HuH-7 (cell line): ENCODE measurements at places on chromosomes 11 and 22.

DNA sequence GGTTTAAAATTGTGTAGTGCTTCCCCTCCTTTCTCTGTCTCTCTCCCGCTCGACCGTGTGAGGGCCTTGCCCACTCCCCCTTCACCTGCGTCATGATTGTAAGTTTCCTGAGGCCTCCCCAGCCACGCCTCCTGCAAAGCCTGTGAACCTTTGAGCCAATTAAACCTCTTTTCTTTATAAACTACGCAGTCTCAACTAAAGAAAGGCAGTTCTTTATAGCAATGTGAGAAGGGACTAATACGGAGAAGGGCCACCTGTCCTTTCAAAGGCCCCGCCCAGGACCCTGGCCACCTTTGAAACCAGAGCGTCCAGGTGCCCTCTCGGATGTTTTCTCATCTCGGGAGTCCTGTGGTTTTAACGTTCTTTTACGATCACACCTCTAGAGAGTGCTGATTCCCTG is 741.5 kb downstream of the BRD1 start:
- DNase-seq: no peak

DNA sequence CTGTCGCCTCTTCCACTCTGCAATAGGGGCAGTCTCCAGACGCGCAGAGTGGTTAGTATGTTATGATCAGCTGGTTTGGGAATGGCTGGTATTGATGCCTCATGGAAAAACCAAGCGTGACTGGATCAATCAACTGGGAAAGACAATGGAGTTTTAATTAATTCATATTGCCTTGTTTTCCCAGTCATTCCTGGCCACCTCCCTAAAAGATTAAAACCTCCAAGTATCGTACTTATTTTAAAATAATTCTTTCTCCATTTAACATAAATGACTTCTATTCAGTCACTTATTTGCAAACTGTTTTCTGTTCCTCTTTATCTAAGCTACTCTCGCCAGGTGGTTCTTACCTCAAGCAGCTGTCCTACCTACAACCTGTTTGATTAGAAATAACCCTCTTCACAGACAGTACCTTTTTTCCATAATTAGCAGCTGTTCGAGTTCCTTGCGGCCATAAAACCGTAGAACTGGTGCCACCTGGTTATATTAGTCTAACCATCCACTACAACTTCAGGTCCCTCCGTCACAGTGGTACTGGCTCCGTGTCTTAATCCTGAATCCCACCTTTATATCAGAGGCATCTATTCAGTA is 898 bp downstream of the ZNF215 start:
- no peak for DNase-seq

DNA sequence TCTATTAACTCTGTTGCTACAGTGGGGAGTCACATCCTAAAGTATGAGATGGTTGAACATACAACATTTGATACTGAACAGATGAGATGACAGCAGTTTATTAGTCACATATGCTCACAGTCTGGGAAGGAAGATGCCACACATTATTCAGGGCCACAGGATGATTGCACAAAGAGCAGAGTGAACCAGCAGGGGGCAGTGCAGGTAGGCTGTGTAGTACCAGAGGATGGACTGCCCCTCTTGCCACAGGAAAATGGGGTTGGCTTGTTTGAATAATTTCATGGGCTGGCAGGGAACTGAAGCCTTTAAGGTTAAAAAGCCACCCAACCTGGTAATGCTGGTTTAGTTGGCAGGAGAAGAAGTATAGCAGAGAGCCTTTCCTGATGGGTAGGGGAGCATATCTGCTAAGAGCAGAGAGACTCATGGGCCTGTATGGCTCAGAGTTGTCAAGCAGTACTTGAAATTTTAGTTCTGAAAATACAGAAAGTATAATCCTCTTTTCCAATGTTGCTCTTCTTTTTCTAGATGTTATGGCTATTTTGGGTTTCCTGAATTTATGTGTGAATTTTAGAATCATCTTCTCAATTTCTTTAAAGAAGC is 180.4 kb upstream of the B3GAT1 start:
- DNase-seq: no peak

DNA sequence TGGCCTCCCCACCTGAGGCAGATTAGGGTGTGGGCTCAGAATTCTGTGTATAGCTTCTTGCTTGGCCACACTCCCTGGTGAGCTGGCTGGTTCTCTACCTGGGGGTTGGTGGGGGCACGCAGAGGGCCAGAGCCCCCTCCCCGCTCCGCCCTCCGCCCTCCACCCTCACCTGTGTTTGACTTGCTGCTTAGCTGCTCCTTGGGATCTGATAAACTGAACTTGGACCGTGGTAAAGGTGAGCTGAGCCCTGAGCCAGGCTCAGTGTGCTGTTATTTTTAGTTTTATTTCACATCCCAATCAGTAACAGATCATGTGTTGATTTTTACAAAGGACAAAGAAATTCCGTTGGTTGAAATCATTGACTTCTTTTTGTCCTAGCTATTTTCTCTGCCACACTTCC is 2.0 kb downstream of the OVOL1 start:
- no peak for DNase-seq

DNA sequence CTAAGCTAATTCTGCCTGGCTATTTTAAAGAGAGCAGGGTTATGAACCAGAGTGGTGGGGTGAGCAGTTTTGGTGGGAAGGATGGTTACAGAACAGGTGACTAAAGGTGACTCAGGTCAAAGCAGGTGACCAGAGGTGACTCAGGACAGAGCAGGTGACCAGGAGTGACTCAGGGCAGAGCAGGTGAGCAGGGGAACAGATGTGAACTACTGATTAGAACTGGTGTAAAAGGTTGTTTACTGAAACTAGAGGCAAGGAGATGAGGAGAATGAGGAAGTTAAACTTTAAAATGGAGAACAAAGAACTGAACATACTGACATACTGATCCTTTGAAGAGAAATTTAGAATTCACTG is 15.4 kb upstream of the HYLS1 start:
- DNase-seq: no peak

DNA sequence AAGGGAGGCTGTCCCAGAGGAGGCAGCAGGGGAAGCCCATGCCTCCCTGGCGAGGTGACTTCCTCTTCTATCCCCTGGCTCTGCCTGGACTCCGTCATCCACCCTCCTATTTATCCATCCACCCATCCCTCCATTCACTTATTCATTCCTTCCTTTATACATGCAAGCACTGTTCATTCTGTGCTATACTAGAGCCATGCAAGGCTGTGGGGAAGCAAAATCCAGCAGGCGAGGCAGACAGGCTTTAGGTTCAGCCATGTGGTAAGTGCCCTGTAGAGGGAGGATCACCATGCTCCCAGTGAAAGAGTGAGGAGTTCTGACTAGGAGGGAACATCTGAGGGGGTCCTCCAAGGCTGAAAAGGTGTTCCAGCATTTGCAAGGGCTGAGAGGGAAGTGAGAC is 1.2 kb upstream of the NAALADL1 start:
- no peak for DNase-seq

DNA sequence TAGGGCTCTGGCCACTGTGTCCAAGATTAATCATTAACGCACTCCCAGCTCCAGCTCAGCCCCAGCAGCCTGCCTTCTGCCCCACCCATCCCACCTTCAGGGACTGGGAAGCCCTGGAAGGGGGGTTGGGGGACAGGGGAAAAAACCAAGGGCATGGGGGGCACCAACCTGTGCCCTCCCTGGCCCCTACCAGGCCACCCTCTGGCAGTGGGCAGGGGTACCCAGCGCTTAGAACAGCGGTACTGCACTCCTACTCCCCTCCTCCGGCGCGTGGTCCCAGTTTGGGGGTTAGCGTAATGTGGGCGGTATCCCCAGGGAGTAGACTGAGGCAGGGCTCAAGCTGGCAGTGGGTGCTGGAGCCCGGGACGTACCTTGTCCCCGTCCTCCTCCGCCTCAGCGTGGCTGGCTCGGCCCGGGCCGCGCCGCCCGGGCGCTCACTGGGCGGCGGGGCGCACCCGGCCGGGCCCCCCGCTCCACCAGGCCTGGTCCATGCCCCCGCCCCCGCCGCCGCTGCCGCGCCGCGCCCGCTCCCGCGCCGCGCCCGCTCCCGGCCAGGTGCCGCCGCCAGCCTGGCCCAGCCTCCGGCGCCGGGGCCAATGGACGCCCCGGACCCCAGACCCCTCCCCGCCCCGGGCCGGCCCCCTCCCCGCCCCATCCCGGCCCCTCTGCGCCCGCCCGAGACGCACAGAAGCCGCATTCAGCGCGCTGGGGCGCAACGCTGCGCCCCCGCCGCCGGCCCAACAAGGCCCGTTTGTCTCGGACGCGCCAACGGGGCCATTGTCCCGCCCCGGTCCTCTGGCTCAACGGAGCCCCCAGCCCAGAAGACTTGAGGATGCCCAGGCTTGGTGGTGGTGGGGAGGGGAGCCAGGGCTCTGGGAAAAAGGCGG is at the start of gene GAL3ST1:
Gene GAL3ST1, minus strand, starts transcription at position 571 of the 887 bp plus-strand sequence. CDS start 17,273 bp downstream, outside the sequence.
- peak; percentile 95 for DNase-seq

- DNase-seq: no peak
Measured at GRCh38 chr11:16911186-16911585, 103.0 kb downstream of the PLEKHA7 start.

DNA sequence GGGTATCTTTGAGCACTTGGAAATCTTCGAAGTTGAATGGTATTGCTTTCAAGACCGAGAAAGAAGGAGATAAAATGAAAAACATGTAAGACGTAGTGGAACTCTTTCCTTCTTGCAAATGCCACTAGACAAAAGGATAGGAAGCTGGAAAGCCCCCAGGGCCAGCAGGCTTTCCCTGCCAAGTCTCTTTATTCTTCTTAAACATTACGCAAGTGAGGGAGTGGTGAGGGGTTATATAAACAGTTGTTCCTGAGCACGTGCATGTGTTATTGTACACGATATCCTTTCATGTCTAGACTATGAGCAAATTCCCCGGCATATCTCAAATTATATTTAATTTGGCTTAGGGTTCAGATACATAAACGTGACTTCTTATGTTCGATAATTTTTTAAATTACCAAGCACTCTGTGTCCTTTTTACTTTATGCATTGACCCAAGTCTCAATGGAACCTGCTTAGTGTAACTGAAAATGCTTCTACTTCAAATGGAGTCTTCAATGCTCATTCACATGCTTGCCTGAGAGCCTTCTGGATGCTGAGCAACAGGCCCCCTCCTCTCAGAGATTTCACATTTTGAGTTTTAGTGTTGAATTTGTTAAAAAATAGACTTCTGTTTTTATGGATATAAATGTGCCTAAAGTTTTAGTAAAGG is 59.0 kb downstream of the PPP2R1B start:
- DNase-seq: no peak

DNA sequence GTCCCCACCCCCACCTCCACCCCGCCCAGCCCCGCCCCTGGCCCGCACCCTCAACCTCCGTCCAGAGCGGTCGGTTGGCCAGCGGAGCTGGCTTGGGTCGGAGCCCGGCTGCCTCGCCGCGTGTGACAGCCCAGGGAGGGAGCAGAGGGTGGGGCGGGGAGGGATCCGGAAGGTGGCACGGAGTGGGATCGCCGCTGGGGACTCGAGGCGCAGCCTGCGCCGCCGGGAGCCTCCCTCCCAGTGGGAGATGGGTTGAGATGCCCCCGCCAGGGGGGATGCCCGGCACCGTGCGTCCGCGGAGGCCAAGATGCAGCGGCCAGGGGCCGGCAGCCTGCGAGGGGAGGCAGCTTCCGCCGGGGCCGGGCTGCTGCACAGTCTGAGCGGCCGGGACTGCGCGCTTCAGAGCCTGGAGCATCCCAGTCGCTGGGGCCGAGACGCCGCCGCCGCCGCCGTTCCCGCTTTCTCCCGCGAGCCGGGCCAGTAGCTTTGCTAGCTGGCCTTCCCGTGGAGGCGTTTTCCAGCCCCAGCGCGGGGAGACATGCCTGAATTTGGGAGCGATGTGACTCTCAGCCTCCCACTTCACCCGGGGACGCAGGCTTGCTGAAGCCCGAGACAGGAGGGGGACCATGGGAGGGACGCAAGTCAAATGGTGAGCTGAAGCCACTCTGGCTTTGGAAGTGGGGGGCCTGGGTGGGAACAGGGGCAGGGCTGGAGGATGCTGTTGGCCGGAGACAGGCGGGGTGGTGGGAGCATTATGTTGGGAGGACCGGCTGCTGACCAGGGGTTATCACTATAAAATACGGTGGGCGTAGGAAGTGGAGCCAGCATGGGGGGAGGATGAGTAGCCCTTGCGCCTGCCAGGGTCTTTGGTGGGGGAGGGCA is 40.2 kb downstream of the DIXDC1 start:
- DNase-seq: no peak

- DNase-seq: no peak
Measured at GRCh38 chr22:36197065-36197440, 4.6 kb downstream of the APOL4 start.

- DNase-seq: no peak
Measured at GRCh38 chr11:128803011-128803410, 64.1 kb downstream of the KCNJ1 start.

DNA sequence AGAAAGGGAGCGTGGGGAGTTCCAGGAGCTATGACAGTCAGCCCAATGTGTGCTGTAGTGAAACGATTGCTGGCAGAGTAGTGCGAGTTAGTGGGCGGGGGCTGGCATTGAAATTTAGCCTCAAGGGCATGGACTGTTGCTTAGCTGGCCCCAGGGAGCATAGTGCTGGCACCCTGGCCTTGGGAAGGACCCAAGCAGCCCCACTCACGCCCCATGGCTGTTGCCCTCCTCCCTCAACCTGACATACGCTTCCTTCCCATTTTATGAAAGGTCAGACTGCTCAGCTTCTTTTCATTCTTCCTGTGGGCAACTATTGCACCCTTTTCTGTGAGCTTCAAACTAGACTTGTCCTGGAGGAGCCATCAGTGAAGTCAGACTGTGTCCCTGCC is 52.0 kb upstream of the SUSD2 start:
- DNase-seq: no peak

DNA sequence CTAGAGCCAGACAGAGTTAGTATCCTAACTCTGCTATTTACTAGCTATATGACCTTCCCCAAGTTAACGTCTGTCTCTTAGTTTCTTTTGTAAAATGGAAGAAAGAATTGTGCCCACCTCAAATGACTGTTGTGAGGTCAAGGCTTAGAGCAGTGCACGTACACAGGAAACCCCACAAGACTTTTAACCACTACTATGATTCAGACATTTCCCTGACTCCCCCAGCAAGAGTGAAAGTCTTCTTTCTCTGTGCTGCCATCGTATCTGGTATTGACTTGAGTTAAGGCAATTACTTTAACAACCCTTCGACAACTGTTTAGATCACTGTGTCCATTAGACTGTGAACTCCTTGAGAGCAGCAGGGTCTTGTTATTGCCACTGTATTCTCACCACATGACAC is 2.6 kb upstream of the OR52W1 start:
- no peak for DNase-seq

DNA sequence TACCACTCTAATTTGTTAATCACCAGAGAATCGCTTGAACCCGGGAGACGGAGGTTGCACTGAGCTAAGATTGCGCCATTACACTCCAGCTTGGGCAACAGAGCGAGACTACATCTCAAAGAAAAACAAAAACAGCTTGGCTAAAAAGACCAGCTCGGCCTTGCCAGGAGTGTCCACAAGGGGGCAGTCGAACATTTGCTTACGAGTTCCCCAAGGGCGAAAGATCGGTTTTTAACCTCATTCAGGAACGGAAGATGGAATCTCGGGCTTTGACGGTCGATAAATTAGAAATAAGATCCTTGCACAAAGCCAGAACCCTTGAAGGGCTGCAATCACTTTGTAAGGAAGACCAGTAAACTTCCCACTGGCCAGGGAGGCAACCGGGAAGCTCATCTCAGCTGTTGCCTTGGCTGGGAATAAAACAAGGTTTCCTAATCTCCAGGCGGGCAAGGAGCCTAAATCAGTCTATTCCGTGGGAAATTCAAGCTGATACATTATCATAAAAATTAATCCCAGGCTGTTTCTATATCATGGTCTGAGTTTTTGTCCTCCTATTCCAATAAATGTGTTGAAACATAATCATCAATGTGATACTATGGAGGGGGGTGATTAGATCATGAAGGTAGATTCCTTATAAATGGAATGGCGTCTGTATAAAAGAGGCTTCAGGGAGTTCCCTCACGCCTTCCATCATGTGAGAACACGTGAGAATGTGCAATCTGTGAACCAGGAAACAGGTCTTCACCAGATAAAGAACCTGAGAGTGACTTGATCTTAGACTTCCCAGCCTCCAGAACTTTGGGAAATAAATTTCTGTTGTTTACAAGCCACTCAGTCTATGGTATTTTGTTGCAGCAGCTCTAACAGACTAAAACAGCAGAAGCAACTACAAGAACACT is 14.9 kb upstream of the SLC29A2 start:
- DNase-seq: peak; percentile 96
